ENCODE measurements at places on chromosomes 2 and 18.

- no peak for DNase-seq
These were observed 1568.6 kb upstream of the NXPH2 start for GRCh38 chr2:140348826-140349225.

DNA sequence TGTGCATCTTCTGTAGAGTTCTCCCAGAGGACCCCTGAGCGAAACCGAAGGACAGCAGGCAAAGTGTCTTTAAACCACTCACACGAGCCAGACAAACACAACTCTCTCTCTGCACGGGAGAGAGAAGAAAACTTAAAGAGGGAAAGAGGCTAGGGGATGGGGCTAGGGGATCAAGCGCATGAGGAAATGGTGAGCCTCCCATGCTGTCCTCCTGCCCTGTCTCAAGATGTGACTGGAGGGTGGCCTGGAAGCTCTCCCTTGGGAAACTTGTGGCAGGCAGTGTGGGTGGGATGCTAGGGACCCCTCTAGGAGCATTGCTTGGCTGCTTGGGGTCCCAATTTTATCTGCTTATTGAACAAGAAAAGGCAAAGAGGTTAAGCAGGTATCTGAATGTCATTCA lies 44.5 kb downstream of the CYP26B1 start:
- no peak for DNase-seq

DNA sequence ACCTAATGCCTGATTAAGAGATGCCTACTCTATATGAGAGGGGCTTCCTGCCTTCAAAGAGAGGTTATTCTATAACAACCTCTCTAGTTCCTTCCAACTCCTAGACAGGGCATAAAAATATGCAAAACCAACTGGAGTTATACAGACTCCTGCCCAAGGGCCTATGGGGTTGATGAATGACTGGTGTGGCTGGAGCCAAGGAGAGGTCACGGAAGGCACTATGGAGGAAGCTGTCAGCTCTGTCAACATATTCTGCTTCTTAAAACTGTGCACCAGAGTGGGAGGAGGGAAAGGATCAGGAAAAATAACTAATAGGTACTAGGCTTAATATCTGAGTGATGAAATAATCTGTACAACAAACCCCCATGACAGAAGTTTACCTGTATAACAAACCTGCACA lies 120.9 kb upstream of the CDC42EP3 start:
- DNase-seq = no peak

DNA sequence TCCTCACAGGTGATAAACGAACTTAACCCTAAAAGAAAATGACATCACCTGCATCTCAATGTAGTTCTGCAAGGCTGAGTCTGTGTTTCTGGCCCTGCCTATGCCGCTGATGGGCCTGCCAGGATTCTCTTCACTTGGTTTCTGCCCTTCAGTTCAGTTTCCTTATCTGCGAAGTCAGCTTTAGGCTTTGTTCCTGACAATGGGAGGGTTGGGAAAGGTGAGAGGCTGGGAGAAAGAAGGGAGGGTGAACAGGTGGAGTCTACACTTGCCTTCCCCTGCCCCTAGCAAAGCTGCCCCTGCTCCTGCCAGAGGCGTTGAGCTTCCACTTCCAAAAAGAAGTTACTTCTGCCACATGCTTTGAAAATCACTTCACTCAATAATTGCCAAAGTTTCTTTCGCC lies 124.0 kb upstream of the APCDD1 start:
- DNase-seq = no peak

- DNase-seq = no peak
These were observed 114.5 kb upstream of the STPG4 start for GRCh38 chr2:47269316-47270232.

- DNase-seq = no peak
These were observed 96.2 kb downstream of the RAD51AP2 start for GRCh38 chr2:17422061-17422460.

- no peak for DNase-seq
These were observed 311.5 kb downstream of the RAD51AP2 start for GRCh38 chr2:17206771-17207170.

DNA sequence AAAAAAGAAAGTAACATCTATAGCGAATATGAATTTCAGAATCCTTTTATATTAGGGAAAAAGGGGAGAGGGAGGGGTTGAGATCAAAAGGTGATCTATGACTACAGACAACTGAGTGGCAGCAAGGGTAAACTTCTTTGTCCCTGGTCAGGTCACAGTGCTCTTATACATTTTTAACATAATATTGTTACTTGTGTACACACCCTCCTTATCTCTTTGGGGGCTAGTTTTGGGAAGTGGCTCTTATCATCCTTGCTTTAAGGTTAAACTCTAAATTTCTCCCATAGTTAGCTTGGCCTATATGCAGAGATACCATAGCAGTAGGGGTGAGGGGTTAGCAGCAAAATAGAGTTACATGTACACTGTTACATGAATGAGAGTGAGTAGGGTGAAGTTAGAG lies 31.6 kb upstream of the ATG16L1 start:
- no peak for DNase-seq

DNA sequence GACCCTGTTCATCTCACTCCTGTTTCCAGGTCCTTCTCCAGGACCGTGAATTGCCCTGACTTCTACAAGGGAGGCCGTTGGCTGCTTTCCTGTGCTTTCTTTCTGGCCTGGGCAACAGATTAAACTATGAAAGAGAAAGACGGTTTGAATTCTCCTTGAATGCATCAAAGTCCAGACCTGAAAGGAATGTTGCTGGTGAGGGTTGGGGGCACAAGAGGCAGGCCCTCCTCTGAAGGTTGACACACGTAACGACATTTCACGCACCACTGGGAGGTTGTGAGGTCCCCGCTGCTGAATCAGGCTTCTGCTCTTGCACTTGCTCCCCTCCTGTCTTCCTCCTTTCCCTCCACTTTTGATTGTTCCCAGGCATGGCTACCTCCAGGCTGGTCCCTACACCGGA lies 141.9 kb downstream of the CYRIA start:
- no peak for DNase-seq

DNA sequence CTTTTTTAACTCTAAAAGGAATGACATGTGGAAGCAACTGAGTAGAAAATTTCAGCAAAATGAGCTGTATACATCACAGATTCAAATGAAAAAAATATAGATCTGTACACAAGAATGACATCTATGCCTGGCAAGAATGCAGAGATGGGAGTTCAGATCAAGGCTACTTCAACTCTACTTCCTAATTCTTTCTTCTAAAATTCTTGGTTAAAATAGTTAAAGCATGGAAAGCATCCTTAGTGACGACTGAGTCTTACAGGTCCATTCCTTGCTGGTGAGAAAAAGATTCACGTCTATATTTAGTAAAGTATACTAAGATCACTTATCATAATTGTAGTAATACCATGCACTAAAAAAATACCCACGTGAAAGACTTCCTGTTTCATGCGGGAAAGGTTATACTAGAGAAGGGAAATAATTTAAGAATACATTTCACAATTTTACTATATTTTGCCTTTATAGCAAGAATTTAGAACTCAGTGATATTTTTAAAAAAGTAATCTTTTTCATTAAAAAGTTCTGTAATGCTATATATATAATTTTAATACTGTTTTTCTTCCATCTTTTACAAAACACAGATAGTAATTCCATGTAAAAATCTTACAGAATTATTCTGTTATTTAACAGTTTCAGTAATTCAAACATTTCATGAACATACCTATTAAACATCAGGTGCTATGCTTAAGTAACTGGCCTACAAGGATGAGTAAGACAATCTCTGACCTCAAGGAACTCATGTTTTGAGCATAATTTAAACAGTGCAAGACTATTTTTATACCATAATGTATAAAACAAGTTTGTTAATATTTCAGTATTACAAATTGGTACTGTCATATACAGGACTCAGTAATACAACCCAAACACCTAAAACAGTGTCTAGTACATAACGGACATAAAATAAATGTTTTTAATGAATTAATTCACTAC lies 159.6 kb downstream of the BAZ2B start:
- no peak for DNase-seq

DNA sequence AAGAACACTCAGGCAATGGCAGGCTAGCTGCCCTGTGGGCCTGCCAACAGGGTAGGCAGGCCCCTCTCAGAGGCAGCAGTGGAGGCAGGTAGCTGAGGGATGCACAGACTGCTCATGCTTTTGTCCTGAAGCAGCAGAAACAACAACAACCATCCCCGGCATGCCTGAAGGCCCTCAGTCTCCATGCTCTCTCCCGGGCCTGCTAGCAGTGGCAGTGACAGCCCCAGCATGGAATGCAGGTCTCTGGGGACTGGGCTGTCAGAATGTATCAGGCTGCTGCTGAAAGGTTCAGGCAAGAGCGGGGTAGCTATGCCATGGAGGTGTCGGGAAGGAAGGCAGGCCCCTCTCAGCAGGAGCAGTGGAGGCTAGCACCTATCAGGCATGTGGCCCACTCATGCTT lies 209.8 kb downstream of the KCNJ3 start:
- DNase-seq = no peak

GRCh38 chr18:70250781-70251180 lies 38.1 kb upstream of the SOCS6 start:
- DNase-seq = no peak

Measured in NCI-H748 treated with DMSO at 0.1 percent for 48 hours (cell line).